ENCODE measurements at places on chromosomes 6 and 20.

DNA sequence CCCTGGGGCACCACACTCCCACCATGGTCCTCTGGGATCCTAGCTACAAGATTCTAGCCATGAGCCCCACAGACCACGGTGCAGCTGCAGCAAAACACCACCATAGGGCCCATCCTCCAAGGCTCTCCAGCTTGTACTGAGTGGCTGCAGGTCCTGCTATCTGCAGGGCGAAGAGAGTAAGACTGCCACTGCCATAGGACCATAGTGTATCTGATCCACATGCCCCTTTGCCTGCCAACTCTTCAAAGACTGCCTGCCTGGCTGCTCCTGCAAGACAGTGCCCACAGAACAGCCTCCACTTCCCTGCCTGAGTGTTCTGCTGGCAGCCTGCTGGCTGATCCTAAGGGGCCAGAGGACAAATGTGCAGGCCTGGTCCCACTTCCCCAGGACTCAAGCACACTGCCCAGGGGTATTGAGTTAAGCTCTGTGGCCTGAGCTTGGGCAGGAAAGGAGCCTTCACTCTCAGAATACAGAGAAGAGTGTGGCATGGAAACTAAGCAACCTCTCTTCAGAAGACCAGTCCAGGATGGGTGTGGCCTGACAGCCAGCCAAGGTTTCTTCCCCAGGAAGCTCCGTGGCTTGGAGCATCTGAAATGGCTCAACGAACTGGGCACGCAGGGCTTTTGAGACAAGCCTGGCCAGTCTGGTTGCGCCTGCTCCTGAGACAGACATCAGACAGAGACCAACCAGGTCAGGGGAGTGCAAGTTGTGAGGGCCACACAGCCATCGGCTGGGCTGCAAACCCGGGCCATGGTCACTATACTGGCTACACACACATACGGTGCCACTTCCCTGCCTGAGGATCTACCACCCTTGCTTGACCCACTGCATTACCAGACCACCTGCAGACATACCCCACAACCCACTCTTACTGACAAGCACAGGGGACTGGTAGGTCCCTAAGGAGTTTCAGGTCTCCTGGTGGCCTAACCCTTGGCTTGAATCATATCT is 54.5 kb downstream of the RNGTT start:
- DNase-seq, result no peak

GRCh38 chr6:36493319-36493718 is 50.5 kb downstream of the KCTD20 start:
- no peak for DNase-seq

DNA sequence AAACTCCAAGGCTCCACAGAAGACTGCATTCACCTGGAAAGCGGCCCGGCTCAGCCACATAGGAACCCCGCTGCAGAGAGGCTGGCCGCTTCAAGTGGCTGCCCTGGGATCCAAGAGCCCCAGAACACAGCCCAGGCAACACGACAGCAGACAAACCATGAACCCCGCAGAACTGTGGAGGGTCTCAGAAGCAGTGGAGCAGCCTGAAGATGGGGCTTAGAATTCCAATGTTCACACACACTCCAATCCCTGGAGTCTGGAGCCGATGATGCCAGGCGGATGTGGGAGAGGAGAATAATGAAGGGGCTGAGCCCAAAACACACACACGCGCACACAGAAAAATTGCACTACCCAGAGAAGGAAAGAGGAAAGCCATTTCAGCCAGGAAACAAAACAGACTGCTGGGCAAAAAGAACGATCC is 52.4 kb downstream of the NINL start:
- no peak for DNase-seq

GRCh38 chr6:85418059-85418458 is 31.8 kb upstream of the NT5E start:
- no peak for DNase-seq

DNA sequence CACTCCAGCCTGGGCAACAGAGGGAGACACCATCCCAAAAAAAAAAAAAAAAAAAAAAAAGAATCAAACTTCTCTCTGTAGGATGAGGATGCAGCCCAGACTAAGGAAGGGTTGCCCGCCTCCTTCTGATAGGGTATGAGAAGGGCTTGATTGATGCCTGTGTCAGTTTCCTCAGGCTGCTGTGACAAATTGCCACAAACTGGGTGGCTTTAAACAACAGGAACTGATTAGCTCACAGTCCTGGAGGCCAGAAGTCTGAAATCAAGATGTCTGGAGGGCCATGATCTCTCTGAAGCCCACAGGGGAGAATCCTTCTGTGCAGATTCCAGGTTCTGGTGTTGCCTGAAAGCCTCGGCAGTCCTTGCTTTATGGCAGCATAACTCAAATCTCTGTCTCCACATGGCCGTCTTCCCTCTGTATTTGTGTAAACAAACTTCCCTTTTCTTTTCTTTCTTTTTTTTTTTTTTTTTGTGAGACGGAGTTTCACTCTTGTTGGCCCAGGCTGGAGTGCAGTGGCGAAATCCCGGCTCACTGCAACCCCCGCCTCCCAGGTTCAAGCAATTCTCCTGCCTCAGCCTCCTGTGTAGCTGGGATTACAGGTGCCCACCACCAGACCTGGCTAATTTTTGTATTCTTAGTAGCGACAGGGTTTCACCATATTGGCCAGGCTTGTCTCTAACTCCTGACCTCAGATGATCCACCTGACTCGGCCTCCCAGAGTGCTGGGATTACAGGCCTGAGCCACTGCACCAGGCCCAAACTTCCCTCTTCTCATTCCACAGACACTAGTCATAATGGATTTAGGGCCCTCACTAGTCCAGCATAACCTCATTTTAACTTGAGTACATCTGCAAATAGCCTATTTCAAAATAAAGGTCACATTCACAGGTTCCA is 11.2 kb upstream of the CDK19 start:
- DNase-seq, result no peak

DNA sequence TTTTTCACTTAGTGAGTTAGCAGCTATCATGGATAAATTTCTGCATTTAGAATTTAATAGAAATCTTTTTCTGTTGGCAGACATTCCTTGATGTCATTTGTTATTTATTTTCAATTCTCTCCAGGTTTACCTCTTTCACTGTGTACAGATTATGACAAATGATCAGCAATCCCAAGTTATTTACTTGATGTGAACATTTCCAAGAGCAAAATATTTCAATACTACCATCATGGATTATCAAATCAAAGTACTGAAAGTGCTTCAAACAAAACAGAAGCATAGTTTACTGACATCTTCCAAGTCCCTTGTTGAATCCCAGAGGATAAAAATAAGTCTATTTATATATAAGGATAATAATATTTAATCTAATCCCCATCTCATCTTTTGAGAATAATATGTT is 852.2 kb upstream of the CITED2 start:
- no peak for DNase-seq

DNA sequence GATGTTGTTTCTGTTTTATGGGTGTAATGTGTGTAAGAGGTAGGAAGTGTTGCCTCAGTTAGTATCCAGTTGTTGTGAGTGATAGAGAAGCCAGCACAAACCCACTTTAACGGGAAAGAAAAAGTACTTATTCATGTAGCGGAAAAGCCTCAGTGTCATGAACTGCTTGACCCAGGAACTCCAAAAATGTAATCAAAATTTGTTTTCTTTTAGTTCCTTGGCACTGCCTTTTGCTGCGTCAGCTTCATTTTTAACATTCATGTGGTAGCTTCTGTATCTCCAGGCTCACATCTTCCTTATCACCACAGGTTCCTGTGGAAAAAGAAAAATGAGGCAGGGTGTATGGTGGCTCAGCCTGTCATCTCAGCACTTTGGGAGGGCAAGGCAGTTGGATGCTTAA is 46.4 kb upstream of the CCDC28A start:
- DNase-seq, result no peak

DNA sequence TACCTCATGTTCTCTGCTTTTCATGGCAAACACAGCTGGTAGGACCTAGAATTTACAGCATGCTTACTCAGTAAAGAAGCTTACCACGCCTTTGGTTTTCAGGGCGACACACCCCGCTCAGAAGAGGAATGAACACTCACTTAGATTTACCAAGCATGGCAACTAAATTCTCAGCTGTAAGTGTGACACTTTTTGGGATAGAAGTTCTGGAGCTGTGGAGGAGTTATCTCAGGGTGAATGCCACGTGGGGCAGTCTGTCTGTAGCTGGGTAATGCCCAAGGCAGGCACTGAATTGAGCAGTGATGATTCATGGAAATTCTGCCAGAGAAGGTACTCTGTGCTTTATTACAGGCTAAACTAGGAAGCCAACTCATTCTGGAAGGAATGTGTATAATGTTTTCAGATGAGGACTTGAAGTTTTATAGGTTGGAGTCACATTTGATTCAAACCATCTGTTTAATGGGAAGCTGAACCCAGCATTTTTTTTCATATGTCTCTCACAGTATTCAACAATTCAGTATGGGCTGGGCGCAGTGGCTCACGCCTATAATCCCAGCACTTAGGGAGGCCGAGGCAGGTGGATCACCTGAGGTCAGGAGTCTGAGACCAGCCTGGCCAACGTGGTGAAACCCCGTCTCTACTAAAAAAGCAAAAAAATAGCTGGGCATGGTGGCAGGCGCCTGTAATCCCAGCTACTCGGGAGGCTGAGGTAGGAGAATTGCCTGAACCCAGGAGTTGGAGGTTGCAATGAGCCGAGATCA is 3.5 kb upstream of the PRIM2 start:
- DNase-seq, result no peak

GRCh38 chr20:46073443-46073842 is 16.3 kb downstream of the NCOA5 start:
- DNase-seq, result no peak

DNA sequence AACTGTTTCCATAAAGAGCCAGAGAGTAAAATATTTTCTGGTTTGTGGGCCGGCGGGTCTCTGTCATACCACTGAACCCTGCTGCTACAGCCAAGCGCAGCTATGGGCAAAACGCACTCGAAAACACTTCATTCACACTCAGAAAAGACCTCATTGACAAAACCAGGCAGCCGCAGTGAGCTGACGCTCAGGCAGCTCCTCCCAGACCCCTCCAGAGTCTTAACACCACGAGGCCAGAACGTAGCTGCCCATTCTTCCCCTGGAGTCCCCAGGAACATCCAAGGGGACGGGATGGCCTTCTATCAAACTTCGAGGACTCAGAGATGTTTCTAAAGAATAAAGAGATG is 35.6 kb upstream of the ZBP1 start:
- DNase-seq, result no peak

GRCh38 chr6:143490244-143490643 is 21.3 kb downstream of the FUCA2 start:
- no peak for DNase-seq

- no peak for DNase-seq
Measured at GRCh38 chr6:122673343-122673961, 63.2 kb downstream of the PKIB start.

DNA sequence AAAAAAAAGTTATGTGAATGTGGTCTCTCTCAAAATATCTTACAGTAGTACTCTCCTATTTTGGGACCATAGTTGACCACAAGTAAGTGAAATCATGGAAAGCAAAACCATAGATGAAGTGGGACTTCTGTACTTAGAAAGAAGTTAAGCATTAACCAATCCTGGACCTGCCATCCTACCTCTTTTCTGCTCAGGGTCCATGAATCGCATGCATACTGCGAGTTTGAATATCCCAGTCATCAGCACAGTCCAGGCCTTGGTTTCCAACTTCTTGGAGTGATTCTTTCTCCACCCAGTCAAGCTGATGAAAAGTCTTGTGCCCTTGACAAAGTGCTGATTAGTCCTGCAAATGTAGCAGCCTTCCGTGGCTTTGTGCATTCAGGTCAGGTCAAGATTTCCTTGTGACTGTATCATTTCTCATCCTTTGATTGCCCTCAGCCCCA is 46.0 kb downstream of the RNF217 start:
- no peak for DNase-seq

DNA sequence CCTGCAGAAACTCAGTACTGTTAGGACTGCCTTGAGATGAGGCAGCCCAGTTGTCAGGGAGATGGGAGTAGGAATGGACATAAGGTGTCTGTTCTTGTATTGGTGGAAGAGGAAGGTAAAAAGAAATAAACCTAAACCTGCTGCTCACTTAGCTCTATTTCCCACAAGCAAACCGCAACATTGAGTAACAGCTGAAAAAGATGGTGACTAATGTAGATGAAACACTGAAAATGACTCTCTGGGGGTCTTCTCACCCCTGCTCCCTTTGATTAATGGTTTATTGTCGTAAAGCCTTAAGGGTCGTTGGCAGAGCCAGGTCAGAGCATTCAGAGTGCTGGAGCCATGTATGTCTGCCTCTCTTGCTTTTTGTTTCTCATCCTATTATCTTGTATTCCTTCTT is 87.5 kb downstream of the FOXO3 start:
- no peak for DNase-seq

GRCh38 chr6:35318196-35319171 is 20.9 kb downstream of the DEF6 start:
- DNase-seq, result no peak

DNA sequence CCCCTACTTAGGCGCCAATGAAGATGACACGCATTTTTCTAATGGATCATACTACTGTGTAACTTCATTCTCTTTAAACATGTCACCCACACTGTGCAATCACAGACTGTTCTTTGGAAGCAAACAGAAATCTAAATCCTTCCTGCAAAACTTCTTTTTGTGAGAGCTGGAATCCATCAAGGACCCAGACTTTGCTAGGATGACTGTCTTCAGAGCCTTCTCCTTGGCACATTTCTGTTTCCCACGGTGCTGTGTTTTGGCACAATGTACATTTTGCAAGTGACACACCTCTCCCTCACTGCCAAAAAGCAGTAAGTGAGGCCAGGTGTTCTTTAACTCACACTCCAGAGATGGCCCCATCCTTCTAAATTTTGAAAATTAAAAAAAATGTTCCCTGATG is 21.7 kb upstream of the TAGAP start:
- DNase-seq, result no peak

GRCh38 chr6:107805504-107805903 is 18.6 kb downstream of the SCML4 start:
- DNase-seq, result no peak

GRCh38 chr6:699319-699718 is 6.4 kb upstream of the EXOC2 start:
- DNase-seq, result no peak

DNA sequence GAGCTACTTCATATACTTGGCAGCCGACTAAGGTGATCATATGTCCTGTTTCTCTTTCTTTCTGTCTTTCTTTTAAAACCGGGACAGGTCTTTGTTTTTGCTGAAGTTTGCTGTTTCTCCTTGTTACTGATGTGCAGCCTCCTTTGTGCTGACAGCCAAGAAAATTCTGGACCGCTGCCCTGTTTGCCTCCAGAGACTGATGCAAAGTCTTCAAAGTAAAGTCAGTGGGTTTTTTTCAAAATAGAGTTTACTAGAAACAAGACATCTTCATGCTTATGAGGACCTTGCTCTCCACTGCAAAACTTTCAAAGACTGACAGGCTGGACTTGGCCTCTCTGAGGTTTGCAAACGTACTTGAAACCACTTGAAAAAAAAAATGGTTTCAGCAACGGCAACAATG is 510.5 kb upstream of the MAP3K7 start:
- DNase-seq, result no peak

Data from GM12878 (cell line).